ENCODE measurements at places on chromosomes 4 and X. TPM values are rescaled to one million over a fixed set of nuclear protein-coding genes. Genes with fewer than 3 reads are reported as not detected.

DNA sequence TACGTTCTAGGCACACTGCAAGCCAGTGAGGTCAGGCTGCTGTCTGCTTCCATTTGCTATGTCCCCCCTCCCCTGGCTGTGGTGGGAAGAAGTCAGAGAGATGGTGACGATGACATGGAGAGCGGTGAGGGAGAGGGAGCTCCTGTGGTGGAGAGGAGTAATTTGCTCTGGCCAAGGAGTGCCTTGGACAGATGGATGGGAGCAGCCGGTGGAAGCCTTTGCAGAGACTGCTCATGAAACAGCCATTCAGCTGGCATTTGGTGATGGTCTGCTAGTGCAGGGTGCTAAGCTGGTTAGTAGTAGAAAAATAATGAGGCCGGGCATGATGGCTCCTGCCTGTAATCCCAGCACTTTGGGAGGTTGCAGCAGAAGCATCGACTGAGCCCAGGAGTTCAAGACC, 124.1 kb downstream of the FHDC1 start:
- DNase-seq, result no peak

DNA sequence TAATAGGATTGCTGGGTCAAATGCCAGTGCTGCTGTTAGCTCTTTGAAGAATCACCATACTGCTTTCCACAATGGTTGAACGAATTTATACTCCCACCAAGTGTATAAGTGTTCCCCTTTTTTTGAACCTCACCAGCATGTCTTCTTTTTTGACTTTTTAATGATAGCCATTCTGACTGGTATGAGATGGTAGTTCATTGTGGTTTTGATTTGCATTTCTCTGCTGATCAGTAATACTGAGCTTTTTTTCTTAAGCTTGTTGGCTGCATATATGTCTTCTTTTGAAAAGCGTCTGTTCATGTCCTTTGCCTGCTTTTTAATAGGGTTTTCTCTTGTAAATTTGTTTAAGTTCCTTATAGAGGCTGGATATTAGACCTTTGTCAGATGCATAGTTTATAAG, 14.8 kb downstream of the USP38 start:
- DNase-seq, result no peak

DNA sequence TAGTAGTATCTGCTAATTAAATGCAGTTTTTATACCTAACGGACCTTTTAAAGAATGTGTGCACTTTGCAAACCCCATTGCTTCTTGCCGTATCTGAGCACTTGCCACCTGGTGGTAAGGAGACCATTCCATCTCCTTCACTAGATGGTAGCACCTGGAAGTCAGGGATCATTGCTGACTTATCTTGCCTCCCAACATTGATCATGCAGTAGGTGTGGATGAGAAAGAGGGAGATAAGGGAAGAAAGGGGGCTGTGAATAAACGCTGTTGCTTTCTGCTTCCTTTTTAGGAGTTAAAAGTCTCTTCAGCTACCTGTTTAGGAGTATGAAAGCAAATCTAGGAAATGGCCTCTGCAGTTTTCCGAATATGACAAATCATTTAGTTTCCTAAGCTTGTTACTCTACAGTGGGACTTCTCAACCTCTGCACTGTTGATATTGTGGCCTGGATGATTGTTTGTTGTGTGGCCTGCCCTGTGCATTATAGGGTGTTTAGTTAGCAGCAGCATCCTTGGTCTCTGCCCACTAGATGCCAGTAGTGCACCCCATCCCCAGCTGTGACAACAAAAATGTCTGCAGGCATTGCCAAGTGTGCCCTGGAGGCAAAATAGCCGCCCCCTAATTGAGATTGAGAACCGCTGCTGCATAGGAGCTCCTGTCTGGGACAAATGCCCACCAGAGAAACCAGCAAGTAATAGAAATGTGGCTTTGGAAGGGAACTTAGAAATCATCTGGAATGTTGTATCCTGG, 38.8 kb downstream of the GAB1 start:
- DNase-seq, result no peak

The SMIM10 gene
- total RNA-seq, result 2.6 TPM

DNA sequence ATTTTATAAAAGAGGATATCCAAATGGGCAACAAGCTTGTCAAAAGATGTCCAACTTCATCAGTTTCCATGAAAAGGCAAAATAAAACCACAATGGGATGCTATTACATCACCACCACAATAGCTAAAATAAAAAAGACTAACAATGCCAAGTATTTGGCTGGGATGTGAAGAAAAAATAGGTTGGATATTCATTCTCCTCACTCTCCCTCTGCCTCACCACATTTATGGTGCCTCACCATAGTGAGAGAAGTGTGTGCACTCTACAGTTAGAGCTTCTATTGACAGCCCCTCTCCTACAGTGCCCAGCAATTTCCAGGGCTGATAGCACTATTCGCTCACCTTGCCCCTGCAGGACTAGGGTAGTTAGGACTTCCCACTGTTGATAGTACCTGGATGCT, 25.5 kb downstream of the VEGFC start:
- no peak for DNase-seq

The ETDB gene
- not detected for total RNA-seq

The ITM2A gene
- total RNA-seq, result 0.93 TPM

The XPNPEP2 gene
- total RNA-seq, result 0.32 TPM

- no peak for DNase-seq
Measured at GRCh38 chr4:1684506-1685234, 557 bp upstream of the FAM53A start.

The FHL1 gene
- total RNA-seq, result 67.6 TPM

The ZIC3 gene
- 2.3 TPM for total RNA-seq

DNA sequence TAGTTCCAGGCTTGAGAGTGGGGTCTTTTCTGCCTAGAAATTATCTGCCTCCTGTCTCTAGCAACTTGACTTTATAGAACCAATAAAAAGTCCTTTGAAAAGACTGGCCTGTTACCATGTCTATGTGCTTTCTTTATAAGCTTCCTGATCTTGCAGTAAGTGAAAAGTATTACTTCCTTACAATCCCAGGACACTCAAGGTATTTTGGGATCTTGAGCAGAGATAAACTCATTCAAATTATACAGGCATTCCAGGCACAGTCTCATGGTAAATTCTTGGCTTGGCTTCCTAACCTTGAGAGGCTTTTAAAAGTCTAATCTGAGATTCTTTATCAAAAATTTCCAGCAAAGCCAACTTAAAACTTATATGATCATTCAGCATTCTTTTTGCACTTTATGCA, 833.0 kb upstream of the POU3F4 start:
- DNase-seq, result no peak

GRCh38 chr4:84439996-84440395, 59.1 kb downstream of the NKX6-1 start:
- no peak for DNase-seq

DNA sequence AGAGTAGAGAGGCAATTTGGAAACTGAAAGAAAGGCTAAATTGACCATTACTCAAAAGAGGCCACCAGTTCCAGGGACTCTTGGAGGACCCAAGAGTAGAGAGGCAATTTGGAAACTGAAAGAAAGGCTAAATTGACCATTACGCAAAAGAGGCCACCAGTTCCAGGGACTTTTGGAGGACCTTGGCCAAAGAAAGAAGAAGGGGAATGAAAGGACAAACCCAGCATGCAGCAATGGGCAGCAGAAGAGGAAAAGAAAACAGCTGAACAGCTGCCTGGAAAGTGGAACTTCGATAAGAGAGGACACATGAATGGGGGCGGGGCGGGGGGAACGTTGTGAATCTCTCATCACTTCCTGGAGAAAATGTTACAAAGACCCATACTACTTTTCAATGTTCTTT, 80.8 kb downstream of the PALLD start:
- no peak for DNase-seq

The DMRTC1B gene
- 2.6 TPM for total RNA-seq

The PHKA2 gene
- 24.7 TPM for total RNA-seq

The GRIPAP1 gene
- total RNA-seq, result 55.3 TPM

DNA sequence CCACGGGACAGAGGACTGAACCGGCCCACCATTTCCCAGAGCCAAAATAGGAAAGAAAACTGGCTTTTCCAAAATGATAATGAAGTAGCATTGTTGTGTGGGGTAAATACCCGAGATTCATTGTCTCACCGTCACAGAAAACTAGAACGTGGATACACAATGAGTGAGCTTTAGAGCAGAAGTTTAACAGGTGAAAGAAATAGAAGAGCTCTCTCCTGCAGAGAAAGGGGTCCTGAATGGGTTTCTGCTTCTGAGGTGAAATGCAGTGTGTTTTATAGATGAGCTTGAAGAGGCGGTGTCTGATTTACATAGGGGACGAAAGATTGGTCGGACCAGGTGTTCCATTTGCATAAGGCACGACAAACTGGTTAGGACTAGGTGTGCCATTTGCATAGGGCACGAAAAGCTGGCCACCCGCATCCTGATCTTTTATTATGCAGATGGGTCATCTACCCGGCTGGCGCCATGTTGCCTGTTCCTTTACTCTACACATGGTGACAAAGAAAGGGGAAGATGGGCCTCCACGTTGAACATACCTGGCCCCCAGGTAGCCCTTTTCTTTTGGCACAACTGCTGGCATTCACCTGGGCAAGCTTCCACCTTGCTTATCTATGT, 118.1 kb downstream of the ATXN3L start:
- DNase-seq, result no peak

The CAMK2D gene
- 32.8 TPM for total RNA-seq

- no peak for DNase-seq
Measured at GRCh38 chr4:109559625-109559982, 442 bp upstream of the MCUB start.

The MMRN1 gene
- total RNA-seq, result 10.7 TPM

GRCh38 chrX:7109049-7109531, 38.4 kb upstream of the STS start:
- DNase-seq, result no peak

GRCh38 chr4:147096667-147097604, 151.3 kb upstream of the TTC29 start:
- no peak for DNase-seq

DNA sequence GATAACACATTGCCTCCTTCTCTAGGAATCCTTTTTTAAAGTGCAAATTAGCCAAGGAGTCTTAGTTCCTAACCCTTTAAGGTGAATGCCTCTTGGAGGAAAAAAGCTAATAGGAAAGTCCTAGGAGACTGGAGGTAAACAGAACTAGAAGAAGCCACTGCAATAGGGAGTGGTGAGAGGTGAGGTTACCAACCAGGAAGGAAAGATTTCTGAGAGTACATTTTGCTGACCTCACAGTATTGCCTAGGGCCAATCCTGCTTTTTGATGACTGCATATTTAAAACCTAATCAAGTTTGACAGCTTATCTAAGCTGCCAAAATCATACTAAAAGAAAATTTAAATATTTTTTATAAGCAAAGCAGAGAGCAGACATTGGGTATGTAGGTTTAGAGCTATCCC, 7.3 kb upstream of the CUL4B start:
- DNase-seq, result no peak

DNA sequence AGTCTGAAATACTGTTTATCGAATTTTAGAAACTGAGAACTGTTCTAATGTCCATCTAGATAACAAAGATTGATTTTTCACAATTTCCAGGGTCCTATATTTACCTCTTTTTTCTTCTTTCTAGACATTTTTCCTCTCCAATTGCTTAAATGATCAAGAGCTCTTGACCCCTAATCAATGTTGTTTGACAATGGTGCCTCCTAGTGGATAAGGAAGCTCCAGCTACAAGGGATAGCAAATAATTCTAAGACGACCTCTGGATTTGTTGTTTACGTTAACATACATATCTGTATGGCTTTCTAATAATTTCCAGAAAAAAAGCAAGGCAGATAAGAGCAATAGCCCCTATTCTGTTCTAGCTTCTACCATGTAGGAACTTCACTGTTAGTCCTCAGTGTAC, 35.8 kb downstream of the GPR82 start:
- DNase-seq, result no peak

GRCh38 chr4:139651282-139652194, 14.1 kb upstream of the MGST2 start:
- DNase-seq, result peak; percentile 79

GRCh38 chr4:17781300-17782287, at the start of gene FAM184B:
FAM184B (minus strand) TSS chr4:17781621; CDS start chr4:17781299, 322 bp downstream.
- peak; percentile 12 for DNase-seq

GRCh38 chrX:135982860-135983259, 2.4 kb upstream of the SLC9A6 start:
- DNase-seq, result no peak

The SLC26A1 gene
- 0.84 TPM for total RNA-seq

The RBM47 gene
- total RNA-seq, result 0.48 TPM

- DNase-seq, result no peak
Measured at GRCh38 chr4:99507762-99508161, 3.1 kb upstream of the C4orf17 start.

- no peak for DNase-seq
Measured at GRCh38 chr4:54625391-54625790, 32.4 kb upstream of the KIT start.

GRCh38 chr4:2219233-2219760, 22.6 kb downstream of the HAUS3 start:
- DNase-seq, result no peak

DNA sequence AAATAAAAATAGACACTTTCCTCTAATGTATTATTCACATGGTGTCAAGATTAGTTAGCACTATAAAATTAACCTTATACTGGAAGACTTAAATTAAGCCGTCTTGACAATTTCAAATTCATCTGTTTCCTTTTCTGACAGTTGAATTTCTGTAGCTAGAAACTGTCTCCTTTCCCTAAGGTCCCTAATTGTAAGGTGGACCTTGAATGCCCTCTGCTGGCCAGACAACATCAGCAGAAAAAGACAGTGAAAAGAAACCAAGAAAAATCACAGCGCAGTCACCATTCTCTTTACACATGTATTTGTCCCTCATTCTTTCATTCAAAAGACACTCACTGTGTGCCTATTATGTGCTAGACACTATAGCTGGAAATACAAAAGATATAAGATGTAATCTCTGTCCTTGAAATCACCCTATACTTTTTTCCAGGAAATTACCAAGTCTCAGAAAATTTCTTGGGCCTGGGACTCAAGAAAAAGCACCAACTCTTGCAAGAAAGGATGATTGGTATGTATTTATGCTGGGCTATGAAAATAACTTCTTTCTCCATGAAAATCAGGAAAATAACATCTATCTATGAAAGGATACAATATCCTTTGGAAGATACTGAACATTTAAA, 32.7 kb upstream of the AMBN start:
- DNase-seq, result peak; percentile 60

The PWWP3B gene
- total RNA-seq, result 1.0 TPM

GRCh38 chrX:16975233-16975632, 28.8 kb downstream of the REPS2 start:
- no peak for DNase-seq

- DNase-seq, result peak; percentile 53
Measured at GRCh38 chrX:153400146-153401132, 711 bp downstream of the PNMA6E start.

GRCh38 chr4:11427121-11427996, 1.3 kb downstream of the HS3ST1 start:
- no peak for DNase-seq

DNA sequence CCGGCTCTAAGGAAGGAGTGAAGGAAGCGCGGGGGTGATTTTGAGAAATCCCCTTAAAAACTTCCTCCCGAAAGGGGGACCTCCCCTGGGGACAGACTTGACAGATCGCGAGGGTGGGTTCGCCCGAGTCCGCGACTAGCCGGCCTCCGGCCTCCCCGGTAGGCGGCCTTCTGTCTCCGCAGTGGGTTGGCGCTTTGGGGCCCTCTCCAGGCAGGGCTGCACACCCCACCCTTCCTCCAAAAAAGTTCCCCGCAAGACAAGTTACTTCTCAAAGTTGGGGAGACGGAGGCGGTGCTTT, 24.8 kb downstream of the HOPX start:
- peak; percentile 14 for DNase-seq
